ENCODE measurements at places on chromosomes 2 and 18.
A peak's percentile ranks its signal among the peaks of the same experiment; 100 is the strongest.

- no peak for DNase-seq
These were observed 441.4 kb downstream of the SLC4A3 start for GRCh38 chr2:220068846-220069245.

DNA sequence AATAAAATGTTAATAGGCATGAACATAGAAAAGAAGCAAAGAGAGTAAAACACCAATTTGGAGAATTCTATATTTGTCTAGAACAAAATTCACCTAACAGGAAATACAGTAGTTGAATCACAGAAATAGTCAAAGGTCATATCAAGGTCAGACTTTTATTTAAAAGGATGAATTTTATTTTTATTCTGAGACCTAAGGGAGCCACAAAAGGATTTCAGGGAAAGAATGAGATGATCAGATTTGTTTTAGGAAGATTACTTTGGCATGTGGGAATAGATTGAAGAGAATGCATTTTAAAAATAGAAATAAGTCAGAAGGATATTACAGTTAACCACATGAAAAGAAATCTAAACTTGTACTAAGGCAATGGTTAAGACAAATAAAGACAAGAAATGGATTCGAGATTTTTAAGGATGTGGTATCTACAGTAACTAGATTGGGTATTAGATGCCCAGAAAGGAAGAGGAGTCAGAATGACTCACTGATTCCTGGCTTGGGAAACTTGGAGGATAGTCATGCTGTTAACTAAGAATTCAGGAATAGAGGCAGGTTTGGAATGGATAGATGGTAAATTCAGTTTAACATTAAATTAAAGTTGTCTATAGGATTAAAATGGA, 56.0 kb downstream of the METTL4 start:
- DNase-seq, result peak; percentile 86

GRCh38 chr2:20629581-20630171, 21.2 kb downstream of the HS1BP3 start:
- DNase-seq, result no peak

GRCh38 chr18:35289727-35290093, 319 bp downstream of the ZSCAN30 start:
- DNase-seq, result no peak

GRCh38 chr18:12515550-12515949, 107.8 kb downstream of the PRELID3A start:
- DNase-seq, result no peak

- no peak for DNase-seq
These were observed 382.6 kb downstream of the EPHA4 start for GRCh38 chr2:221189431-221190067.

All from fibroblast of gingiva (primary cell).